ENCODE measurements at places on chromosomes 12 and 14.

DNA sequence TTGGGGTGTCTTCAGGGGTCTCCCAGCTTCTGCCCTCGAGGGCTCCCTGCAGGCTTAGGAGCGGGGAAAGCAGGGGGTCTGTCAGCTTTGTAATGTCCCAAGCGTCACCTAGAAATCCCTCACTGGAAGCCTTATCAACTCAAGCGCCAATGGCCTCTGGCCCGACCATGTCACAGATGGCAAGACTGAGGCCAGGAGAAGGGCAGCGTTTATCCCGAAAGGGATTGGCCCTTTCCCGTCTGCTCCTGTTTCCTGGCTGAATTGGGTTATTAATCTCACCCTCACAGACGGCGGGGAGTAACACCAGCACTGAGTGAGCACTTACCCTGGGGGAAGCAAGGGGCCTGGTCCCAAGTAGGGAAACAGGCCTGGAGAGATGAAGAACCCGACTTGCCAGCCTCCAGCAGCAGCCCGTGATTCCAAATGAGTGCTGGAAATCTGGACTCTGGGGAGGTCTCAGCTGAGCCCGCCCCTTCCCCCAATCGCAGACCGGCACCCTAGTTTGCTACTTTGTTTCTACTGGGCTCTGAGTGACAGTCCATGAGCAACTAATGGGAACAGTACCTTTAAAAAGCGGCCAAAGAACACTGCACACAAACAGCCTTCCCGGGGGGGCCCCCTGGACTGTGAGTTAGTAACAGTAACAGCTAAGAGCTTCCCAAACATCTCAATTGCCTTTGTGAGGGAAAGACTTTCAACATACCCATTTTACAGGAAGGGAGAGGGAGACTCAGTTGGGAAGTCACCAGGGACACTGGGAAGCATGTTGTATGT, 2.1 kb upstream of the NCOR2 start:
- no peak for DNase-seq

DNA sequence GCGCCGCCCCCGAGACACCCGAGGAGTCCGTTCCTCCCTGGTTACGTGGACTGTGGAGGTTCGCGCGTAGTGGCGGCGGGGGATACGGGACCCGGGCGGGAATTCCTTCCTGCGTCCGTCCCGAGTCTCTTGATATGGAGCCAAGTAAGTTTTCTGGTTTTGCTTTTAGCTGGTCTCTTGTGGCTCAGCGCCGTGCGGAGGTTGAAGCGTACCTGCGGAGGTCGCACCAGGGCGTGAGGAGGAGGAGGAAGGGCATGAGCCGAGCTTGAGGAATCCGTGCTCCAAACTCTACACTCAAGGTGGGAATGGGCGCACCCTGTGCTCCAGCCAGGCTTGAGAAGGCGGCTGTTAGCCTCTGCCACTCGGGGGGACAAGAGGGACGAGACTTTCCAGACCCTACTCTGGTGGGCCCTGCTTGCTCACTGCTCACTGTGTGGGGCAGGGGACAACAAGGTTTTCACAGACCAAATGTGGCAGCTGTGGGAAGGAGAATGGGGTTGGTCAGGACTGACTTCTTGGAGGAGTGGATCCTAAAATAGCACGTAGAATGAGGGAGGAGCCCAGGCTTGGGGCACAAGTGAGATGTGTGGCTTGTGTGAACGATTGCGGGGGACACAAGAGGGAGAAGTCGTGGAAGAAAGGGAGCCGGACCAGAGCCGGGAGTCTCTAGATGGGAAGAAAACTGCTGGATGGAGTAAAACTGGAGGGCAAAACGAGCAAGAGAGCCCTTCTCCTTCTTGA, 577 bp downstream of the ATG101 start:
- DNase-seq: no peak

DNA sequence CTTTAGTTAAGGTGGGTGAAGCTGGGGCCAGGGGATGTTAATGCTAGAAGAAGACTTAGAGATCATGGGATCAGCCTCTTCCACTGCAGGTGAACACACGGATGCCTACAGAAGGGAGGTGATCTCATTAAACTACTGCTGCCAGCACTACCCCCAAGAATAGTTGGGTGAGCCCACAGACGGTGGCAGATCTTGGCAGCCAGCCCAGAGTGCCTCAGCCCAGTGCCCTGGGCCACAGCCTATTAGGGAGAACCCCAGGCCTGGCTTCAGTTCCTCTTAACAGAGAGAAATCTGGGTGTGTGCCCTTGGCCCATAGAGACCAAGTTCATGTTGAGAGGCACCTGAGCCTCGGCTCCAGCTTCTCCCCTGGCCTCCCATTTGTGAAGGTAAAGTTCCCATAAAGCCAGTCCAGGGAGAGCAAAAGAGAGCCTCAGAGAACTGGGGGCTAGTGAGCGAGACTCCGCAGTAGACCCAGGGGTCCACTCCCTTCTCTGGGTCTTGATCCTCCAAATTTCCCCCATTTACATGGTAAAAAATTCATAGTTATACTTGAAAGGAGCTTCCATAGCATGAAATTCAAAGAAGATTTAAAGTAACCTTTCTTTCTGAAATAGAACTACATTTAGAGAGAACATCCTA, 125.0 kb upstream of the CCND2 start:
- no peak for DNase-seq

GRCh38 chr14:76203086-76204001, 51.6 kb downstream of the GPATCH2L start:
- peak; percentile 34 for DNase-seq

GRCh38 chr12:118846416-118846815, 134.9 kb upstream of the SRRM4 start:
- no peak for DNase-seq

GRCh38 chr12:85993746-85994145, 119.7 kb downstream of the NTS start:
- DNase-seq: no peak

GRCh38 chr14:33930439-33930838, 20.4 kb downstream of the EGLN3 start:
- no peak for DNase-seq

GRCh38 chr14:55306938-55307589, 35.8 kb downstream of the FBXO34 start:
- DNase-seq: no peak

DNA sequence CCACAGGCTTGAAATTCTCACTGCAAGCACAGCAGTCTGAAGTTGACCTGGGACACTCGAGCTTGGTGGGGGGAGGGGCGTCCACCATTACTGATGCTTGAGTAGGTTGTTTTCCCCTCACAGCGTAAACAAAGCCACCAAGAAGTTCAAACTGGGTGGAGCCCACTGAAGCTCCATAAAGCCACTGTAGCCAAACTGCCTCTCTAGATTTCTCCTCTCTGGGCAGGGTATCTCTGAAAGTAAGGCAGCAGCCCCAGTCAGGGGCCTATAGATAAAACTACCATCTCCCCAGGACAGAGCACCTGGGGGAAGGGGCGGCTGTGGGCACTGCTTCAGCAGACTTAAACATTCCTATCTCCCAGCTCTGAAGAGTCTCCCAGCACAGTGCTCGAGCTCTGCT, 31.7 kb upstream of the ST8SIA1 start:
- no peak for DNase-seq

DNA sequence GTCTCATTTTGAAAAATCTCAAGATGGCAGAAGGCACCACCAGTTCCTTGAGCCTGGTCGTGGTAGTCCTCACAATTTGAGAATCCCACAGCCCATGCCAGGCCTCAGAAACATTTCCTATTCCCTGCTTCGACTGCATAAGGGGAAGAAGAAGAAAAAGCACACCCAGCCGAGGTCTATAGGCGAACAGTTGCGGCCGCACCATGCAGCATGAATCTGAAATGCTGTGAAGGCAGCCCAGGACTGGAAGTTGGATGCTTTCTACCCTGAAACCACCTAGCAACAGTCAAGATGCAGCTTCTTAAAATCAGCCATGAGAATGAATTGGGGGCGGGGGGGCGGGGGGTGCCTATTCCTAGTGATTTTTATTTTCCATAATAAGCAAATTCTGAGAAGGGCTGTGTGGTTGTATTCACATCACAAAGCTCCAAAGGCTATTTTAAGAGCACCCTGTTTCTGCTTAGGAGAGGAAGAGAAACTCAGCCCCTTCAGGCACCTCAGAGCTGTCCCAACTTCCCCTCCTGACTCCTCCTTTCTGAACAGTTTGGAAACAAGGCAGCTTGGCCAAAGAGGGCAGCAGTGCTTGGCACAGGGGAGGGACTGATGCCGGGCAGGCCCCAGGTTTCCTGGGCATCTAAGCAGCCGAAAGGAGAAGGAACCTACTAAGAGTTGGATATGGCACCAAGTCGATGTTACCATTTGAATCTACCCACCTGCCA, 172.5 kb upstream of the FOXN3 start:
- no peak for DNase-seq

DNA sequence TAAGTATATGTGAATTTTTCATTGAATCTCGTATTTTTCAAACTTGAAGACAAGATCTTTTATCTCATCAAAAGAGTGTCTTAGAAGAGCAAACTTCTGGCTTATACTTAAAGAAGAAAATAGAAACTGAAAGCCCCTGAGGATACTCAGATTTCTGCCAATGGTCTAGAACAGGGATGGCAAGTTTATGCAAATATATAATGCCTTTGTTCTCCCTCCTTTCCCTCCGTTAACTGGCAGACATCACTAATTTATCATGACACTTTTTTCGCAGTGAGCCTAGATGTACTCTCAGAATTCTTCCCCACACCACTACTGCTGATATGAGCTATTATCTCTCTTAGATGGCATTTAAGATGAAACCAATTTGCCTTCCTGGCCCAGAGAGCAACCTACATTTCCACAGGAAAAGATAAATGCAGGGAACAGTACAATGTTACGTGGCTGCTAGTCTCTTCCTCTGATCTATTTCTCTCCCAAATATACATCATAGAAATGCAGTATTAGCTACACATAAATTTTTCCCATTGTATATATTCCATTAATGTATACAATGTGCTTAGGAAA, 40.0 kb upstream of the DAAM1 start:
- DNase-seq: no peak

GRCh38 chr12:11986165-11986564, 84.6 kb upstream of the BCL2L14 start:
- no peak for DNase-seq

DNA sequence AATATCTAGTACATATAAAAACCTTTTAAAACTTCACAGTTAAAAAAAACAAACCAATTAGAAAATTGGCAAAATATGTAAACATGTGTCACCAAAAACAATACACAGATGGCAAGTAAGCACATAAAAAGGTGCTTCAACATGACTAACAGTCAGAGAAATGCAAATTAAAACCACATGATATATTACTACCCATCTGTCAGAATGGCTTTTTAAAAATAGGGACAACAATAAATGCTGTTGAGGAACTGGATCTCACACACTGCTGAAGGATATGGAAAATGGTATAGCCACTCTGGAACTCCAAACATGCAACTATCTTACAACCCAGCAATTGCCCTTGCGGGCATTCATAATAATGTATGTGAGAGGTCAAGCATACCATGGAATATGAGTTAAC, 1153.6 kb downstream of the FLRT2 start:
- DNase-seq: no peak

DNA sequence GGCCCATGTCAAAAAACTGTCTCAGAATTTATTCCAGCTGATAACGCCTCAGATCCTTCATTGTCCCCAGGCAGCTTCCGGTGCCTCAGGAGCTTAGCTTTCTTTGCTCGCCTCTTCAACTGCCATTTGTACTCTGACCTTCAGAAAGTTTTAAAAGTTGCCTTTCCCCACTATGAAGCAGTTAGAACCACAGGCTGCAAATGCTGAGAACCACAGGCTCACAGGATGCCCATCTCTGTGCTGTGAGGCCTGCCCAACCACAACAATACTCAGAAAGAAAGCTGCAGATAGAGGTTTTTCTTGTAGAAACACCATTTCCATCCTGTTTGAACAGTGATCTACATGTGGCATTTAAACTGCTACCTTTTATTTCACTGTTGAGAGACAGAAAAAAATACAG, 131.1 kb downstream of the PRKCH start:
- no peak for DNase-seq

GRCh38 chr12:116238149-116238548, 39.3 kb downstream of the MED13L start:
- no peak for DNase-seq

DNA sequence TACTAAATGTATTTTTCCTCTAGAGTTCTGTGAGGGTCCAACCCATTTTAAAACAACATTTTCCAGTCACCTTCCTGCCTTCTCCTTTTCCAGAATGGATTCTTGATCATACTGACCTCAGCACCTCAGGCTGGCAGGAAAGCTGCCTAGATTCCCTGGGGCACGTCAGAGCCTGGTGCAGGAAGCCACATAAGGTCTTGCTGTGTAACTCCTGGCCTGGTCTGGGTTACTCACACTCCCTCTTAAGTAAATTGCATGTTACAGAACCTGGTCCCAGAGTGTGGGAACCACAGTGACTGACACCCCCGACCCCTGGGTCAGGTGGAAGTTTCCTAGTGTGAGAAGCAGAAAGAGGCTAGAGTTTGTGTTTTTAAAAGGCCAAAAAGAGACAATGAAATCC, 209.8 kb downstream of the SPTSSA start:
- DNase-seq: no peak

- DNase-seq: no peak
These were observed 507 bp downstream of the BAZ2A start for GRCh38 chr12:56629459-56630179.

GRCh38 chr14:103597623-103598377, 31.2 kb upstream of the KLC1 start:
- DNase-seq: peak; percentile 45

DNA sequence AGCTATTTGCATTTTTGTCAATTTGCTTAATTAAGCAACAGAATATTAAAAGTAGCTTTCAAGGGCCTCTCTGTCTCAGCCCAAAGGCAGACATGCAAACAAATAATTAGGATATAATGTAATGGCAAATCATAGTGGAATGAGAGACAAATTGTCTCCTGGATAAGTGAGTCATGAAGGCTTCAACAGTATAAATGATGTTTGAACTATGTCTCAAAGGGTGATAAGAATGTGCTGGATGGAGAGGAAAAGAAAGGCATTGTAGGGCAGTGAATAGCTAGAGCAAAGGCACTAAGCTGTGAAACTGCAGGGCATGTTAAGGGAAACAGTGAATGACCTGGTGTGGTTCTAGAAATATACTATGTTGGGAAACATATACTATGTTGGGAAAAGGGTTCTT, 53.5 kb upstream of the PPP1R12A start:
- DNase-seq: peak; percentile 45
